T follicular helper cell (primary cell): ENCODE measurements at places on chromosomes 4 and X.

GRCh38 chrX:6738518-6739470 lies 203.9 kb upstream of the VCX3A start:
- DNase-seq = no peak

DNA sequence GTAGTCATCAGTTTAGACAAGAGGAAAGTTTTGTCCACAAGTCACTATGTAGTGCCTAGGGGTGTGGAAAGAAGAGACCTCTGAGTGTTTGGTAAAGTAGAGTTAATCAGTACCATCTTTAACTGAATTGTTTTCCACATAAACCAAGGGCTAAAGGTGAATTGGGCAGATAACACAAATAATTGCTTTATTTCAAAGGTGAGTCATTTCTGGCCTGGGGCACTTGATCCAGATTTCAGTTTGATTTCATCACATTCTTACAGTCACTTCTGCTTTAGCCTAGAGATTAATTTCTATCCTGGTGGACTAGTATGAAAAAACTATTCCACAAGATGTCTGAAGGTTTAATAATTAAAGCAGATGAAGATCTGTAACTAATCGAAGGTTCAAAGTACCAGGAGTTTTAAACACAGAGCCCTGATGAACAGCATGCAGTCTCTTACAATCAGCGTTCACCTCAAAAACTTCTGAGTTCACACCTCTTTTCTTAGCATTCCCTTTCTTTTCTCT lies 74.5 kb upstream of the BOD1L1 start:
- DNase-seq = no peak

GRCh38 chrX:152343306-152343705 lies 107.8 kb downstream of the GABRA3 start:
- DNase-seq = no peak

DNA sequence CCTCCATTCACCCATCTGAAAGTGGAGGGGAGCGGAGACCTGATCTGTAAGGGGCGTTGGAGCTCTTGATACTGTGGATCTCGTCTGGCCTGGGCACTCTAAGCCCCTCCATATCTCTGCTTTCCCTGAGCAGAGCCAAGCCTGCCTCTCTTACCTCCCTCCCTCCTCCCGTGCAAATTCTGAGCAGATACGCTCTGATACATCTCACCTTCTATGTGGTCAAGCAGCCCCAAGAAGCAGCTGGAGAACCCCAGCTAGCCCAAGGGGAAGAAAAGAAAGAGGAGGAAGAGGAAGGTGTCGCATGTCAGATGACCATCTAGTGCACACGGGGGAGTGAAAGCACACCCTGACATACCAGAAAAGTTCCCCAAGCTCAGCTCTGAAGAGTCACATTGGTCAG lies 1.9 kb upstream of the DGAT2L6 start:
- no peak for DNase-seq

DNA sequence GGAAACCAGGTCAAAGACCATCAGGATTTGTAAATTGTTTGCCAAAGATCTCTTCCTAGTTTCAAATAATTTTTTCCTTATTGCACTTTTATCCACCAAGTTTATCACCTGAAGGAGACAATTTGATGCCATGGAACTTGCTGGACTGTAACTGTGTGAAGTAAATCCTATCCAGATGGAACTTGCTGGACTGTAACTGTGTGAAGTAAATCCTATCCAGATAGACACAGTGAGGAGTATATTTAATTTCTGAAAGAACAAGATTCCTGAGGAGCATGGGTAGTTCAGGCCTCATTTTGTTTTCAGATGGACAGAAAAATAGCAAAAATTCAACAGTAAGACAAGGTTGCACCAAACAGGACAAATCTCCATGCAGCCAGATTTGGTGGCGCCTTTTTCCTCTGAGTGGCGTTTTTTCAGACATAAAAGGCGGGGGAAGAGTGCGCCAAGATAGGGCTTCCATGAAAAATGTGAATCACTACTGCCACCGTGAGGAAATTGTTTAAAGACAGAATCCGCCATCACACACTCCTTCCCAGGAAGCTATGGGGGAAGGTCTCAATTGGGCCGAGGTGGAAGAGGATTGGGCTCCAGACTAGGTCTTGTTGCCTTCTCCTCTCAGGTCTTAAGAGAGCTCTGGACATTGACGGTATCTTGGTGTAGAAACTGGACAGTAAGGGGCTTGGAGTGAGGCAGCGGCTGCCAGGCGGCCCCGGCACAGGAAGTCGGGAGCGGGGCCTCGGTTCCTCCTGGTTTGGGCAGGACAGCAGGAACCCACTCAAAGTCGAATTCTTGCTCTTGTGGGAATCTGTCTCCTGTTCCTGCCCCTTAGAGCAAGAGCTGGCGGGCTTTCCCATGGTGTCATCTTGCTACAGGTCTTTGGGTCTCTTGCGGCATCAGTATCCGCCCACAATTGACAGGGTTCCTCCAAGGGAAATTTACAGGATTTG lies 234.7 kb downstream of the OR13H1 start:
- DNase-seq = peak; percentile 70

GRCh38 chr4:16257611-16258010 lies 31.3 kb upstream of the TAPT1 start:
- DNase-seq = no peak

DNA sequence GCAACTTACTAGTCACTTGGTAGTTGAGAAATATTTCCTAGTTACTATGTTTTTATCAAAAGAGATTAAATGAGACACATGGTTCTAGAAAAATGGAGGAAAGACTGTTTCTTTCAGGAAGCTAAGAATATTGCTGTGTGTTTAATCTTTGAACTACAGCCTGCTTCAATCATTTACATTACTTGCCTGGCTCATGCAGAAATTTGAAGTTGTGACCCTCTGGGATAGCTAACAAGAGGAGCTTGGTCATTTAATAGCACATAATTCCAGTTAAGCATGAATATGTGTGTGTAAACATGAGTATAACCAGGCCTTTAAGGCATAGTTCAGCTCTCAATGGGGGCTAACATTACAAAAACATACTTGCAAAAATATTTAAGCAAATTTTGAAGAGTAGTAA lies 44.6 kb upstream of the SLC25A4 start:
- no peak for DNase-seq

- DNase-seq = no peak
Observed at GRCh38 chr4:79574741-79575451, 166.9 kb upstream of the GK2 start.

- no peak for DNase-seq
Observed at GRCh38 chr4:3303565-3303824, 10.7 kb downstream of the RGS12 start.

- DNase-seq = no peak
Observed at GRCh38 chr4:89000844-89001360, 56.1 kb downstream of the FAM13A start.

DNA sequence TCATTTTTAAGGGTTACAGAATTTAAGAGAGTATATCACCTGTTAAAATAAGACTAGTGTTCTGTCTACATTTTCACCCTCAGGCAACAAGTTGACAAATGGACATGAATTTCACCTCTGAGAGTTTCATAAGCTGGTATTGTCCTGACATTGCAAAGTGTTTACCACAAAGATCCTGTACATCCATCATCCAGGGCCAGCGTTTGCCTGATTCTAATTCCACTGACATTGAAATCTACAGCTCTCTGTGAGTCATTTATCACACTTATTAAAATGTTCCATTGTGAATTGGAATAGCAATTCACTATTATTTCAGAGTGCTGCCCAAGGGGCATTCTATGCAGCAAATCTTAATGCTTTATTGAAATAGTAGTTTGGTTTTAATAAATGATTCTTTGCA lies 1499.4 kb upstream of the PCDH7 start:
- DNase-seq = no peak

DNA sequence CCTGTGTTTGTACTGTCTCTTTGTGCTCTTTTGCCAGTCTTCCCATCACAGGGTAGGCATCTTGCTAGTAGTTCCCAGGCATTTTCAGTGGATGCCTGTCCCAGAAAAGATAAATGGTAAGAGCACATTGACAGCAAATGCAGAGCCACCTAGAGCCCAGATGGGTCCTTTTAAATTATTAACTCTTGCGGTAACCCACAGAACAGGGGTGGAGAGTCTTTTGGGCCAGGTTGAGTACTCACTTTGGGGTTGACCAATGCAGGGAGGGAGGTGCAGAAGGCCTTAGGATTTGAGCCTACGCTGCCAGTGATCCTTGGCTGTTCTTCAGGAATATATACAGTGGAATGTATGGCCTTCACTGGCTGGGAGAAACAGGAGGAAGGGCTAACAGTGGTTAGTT lies 173.8 kb downstream of the MSN start:
- DNase-seq = no peak

GRCh38 chr4:147994076-147994475 lies 262.2 kb downstream of the ARHGAP10 start:
- no peak for DNase-seq

- no peak for DNase-seq
Observed at GRCh38 chrX:106404512-106404911, 207.3 kb upstream of the RADX start.

DNA sequence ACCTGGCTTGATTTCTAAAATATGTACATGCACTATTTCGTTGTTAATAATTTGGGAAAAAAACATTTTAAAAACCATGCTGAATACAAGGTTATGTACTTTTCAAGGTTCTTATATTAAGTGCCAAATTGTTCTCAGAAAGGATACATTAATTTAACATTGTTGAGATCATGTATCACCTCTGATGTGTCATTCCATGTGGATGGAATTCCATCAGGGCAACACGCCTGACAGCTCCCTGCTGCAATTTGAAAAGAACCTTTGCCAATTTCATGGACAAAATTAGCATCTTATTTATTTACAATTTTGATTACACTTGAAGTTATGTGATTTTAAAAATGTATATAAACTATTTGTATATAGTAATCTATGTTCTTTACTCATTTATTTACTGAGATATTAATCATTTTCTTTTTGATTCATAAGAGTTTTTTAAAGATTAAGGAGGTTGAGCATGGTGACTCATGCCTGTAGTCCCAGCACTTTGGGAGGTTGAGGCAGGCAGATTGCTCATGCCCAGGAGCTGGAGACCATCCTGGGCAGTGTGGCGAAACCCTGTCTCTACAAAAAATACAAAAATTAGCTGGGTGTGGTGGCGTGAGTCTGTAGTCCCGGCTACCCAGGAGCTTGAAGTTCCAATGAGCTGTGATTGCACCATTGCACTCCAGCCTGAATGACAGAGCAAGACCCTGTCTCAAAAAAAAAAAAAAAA lies 142.8 kb downstream of the ENPP6 start:
- DNase-seq = no peak

DNA sequence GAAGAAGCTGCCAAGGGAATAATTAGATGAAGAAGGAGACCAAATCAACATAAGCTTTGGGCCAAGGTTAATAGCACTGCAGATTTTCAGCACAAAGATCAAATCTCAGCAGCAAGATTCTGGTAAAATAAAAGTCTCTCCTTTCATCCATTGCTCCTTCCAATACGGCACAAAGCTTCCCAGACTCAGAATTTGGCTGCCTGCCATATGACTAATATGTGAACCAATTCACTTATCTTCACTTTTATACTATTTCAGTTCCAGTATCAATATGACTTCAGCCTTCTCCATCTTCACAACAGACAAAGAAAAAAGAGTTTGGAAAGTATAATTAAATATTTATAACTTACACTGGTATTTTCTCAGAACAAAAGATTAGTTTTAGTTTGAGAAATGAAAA lies 978.3 kb upstream of the GRID2 start:
- no peak for DNase-seq

DNA sequence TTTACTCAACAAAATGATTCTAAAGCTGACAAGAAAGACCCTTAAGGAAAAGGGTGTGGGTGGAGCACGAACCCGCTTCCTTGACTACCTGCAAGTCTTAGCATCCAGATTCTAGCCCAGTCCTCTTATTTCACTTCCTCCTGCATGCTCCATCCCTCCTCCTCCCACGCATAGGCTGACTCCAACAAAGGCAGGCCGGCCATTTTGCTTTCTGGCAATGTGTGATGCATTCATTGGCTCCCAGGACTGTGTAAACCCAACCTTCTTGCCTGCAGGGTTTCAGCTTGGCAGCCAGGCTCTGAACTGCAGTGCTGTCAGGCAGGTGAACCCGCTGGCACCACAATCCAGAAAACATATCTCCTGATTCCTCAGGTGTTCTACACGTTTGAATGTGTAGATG lies 39.3 kb downstream of the RTL9 start:
- DNase-seq = no peak

DNA sequence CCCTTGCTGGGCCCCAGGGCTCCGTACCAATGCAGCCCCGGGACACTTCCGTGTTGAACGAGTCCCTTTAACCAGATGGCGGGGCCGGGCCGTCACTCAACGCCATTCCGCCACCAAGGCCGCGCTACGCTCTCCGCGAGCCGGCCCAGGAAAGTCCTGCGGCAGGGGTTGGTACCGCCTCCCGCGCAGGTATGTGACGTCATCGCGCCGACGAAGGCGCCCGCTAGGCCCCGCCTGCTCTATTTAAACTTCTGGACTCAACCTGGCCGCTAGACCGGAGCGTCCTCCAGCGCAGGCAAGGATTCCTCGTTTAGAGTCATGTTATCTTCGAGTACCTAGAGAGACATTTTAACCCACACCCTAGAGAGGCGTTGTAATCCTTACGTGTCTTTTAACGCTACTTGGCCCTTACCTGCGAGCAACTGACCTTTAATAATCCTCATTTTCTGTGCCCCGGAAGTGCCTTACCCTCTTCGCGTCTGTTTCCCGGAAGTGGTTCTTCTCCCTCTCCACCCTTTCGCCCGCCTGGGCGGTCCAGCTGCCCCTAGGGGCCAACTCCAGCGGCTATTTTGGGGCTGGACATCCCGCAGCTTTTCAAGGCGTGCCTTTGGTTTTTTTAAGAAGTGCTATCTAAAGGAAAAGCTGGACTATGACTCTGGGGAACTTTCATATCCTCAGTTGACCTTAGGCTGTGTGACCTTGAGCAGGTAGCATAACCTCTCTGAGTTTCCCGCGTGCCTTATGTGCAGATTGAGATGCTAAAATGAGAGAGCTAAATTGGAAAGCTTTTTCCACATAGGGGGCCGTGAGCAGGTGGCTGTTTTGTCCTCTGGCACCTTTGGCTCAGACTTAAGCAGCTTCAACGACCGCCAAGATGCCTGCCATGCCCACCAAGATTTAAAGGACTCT lies at the start of gene PNPLA4:
PNPLA4 (minus strand) TSS at position 155 of the 909 bp plus-strand sequence. CDS start 1,294 bp downstream, outside the sequence.
- DNase-seq = peak; percentile 75

DNA sequence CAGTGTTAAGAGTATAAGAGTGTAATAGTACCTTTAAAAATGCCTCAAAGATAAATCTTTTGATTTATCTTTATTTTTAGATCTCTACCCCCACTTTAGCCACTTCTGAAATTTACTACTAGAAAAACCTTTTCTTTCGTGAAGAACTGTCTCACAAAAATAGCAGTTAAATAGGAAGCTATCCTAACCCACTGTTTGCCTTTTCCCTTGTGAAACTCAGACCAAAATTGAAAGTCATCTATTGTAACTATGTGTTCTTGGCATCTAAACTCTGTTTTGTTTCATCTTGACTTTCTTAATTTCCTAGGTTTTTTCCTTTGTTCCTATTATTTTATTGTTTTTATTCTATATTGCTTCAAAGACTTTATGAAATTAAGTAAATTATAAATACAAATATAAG lies 7.8 kb upstream of the TMEM144 start:
- no peak for DNase-seq

- DNase-seq = no peak
Observed at GRCh38 chrX:133321451-133321850, 93.8 kb downstream of the GPC4 start.

GRCh38 chr4:181776264-181777054 lies 466.7 kb upstream of the TENM3 start:
- no peak for DNase-seq

GRCh38 chr4:17584521-17585213 lies 7.7 kb downstream of the LAP3 start:
- no peak for DNase-seq

GRCh38 chr4:2932321-2932950 lies 30.8 kb downstream of the NOP14 start:
- DNase-seq = no peak
